Left renal pelvis (tissue), 4 donors: ENCODE measurements at places on chromosomes 7 and 10. TPM values are rescaled to one million over a fixed set of nuclear protein-coding genes. Genes with fewer than 3 reads are reported as not detected.

- DNase-seq: no peak
Observed at GRCh38 chr10:98956576-98957260, 278.9 kb downstream of the HPSE2 start.

DNA sequence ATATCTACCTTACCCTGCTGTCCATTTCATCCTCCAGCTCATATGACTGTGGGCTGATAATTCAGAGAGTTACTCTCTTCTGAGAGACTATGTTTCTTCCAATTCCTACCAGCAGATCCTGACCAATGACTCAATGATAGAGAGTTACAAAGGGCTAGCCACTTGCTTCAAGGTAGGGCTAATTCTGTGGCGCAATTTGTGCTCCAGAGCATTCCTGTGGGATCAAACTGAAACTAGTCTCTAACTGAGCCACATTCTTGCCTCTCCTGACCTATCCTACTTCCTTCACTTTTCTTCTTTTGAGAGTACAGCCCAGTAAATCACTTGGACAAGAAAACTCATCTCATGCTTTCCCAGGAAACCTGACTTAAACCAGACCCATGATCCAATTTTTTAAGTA, 17.9 kb upstream of the ASZ1 start:
- DNase-seq: no peak

DNA sequence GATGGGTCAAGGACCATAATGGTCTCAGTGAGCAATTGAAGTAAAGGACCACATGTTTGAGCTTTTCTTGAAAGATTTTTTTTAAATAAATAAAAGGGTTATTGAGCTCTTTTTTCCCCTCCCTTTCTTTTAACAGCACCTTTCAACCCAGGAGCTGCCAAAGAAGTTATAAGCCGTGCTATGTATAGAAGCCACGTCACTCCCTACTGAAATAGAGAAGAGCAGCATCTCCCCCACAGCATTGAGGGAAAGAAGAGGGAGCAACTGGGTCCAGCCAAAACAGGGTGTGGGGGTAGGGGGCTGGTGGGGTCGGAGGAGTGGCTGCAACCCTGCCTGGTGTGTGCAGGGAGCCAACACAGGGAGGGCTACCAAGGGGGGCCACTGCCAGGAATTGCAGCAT, 227.2 kb downstream of the PLXNA4 start:
- no peak for DNase-seq

VAX1 gene
- not detected for polyA plus RNA-seq
